ENCODE measurements at places on chromosomes 13 and 19. TPM values are rescaled to one million over a fixed set of nuclear protein-coding genes. Genes with fewer than 3 reads are reported as not detected.

The ZNF600 gene
- 3.0 TPM for total RNA-seq

The B9D2 gene
- total RNA-seq, result 4.3 TPM

The DNAAF3 gene
- 0.09 TPM for total RNA-seq

The ADGRE3 gene
- total RNA-seq, result not detected

The DGKH gene
- 4.7 TPM for total RNA-seq

The MEDAG gene
- 18.6 TPM for total RNA-seq

The PTH2 gene
- not detected for total RNA-seq

The FGF9 gene
- total RNA-seq, result 9.7 TPM

The C1QTNF9B gene
- total RNA-seq, result 0.28 TPM

The FGF14 gene
- 0.14 TPM for total RNA-seq

The SLC7A10 gene
- not detected for total RNA-seq
